ENCODE measurements at places on chromosomes 4 and X.

- DNase-seq, result no peak
Observed at GRCh38 chr4:143575331-143575730, 61.8 kb downstream of the SMARCA5 start.

DNA sequence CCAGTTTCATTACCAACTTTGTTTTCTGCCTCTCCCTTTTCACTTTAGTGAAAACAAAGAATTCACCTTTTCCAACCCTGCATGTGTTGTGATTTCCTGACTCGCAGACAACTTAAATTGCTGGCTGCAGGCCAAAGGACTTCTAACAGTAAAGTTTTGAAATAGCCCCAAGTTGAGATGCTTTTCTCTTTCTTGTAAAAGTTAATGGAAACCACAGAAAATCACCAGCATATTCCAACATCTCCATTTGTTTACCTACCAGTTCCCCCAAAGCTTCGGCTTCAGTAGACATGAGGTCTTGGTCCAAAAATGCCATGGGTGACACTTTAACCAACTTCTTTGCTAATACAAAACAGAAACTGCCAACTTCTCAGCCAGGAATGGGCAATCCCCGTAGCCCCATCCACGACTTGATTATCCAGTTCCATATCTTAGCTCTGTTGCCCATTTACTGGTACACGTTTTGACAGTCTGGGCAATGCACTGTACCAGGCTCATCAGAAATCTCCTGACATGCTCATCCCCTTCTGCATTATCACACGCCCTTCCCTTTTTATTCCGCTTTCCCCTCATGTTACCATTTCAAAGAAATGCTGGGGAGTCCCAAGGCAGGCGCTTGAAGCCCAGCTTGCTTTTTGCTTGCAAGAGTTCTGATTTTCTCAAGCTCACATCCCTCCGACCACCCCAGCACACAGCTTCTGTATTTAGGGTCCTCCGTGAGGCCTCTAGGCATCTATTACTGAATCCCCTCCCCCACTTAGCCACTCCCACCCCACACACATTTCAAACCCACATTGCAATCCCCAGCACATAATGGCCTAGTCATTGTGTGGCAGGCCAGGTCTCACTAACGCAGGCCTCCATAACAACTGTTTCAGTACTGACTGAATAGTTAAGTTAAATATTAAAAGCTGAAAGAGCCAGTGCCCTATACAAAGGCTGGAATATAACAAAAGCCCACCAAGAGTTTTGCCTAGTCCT is 137.9 kb upstream of the S100G start:
- no peak for DNase-seq

GRCh38 chrX:56782352-56782751 is 53.3 kb downstream of the NBDY start:
- DNase-seq, result no peak

DNA sequence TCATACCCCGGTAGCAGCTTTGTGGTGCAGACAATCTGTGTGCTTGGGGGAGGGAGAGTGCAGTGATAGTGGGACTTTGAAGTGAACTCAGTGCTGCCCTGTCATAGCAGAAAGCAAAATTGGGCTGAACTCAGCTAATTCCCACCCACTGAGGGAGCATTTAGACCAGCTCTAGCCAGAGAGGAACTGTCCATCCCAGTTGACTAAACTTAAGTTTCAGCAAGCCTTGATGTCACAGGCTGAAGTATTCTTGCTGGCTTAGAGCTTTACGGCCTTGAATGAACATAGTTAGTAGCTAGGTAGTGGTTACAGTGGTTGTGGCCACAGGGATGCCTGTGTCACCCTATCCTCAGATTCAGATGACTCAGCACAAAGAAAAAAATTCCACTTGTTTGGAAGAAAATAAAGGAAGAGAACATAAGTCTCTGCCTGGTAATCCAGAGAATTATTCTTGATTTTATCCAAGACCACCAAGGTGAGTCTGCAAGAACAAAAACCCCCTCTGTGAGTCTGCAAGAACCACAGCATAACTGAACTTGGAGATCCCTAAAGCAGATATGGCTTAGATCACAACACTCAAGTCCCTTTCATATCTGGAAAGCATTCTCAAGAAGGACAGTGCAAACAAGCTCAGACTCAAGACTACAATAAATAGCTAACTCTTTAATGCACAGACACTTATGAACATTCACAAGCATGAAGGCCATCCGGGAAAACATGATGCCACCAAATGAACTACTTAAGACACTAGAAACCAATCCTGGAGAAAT is 39.4 kb downstream of the ADH7 start:
- no peak for DNase-seq

DNA sequence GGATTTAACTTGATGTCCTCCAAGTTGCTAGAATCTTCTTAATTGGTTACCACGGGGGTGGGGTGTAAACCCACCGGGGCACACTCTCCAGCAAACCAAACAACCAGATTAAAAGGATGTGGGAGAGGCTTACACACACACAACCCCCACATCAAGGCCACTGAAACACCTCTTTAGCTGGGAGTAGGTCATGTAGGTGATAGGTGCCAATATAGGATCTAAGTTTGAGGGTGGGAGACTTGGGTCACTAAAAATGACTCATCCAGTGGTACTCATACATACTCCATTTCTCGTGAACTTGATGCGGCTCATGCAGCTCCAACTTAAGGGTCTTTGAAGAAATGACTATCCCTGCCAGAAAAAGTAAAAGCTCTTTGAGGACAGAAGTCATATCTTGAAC is 20.5 kb upstream of the CD40LG start:
- DNase-seq, result no peak

- DNase-seq, result no peak
Observed at GRCh38 chrX:124720532-124720931, 374.2 kb downstream of the SH2D1A start.

- DNase-seq, result no peak
Observed at GRCh38 chr4:163263606-163264005, 68.8 kb downstream of the NPY1R start.

GRCh38 chrX:119871245-119871598 is 311 bp downstream of the RNF113A start:
- no peak for DNase-seq

- DNase-seq, result peak; percentile 42
Observed at GRCh38 chr4:159227984-159228383, 125.1 kb downstream of the RAPGEF2 start.

DNA sequence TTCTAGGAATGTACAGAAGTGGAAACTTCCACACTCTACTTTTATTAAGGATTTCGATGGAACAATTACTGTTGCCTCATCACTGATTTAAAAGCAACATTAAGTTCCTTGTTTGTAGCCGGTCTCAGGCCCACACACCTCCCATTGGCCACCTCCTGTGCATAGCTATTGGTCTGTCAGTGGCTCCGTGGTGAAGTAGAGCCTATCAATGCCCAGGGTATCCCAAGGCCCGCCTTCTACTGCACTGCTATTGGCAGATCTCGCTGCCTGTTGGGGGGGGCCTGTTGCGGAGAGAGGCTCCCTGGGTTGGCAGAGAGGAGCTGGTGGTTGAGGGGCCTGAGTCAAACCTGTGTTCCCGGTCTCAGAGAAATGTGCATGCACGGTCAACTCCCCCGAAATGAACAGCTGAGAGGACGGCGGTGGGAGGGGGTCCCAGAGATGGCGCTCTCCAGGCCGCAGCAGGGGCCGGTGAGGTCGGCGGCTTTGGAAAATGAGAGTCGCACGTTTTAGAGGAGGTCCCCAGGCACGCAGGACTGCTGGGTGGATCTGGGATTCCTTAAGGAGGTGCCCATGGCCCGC is 4.9 kb upstream of the ARAF start:
- peak; percentile 73 for DNase-seq

GRCh38 chrX:53379747-53380146 is 42.7 kb downstream of the SMC1A start:
- DNase-seq, result no peak

- DNase-seq, result no peak
Observed at GRCh38 chr4:18292411-18292810, 270.9 kb upstream of the LCORL start.

DNA sequence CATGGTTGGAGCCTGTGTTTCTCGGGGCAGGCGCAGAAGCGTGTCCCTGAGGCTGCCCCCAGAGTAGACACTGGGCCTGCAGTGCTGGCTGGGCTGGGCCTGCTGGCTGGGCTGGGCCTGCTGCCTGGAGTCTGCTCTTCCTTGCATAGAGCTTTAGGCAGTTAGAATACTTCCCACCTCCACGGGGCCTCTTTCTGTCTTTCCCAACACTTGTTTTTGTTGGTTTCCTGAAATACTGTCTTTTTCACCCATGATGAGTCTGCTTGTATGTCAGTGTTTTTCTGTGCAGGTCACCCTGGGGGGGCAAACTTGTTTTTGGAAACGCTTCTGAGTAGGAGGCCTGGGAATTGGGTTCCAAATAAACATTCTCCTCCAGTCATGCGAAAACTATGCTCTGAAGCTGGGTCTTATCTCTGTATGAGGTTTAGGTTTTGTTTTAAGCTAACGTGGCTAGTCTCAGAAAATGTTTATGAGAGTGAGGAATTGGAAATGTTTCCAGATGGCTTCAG is 32.2 kb downstream of the TRMT44 start:
- DNase-seq, result peak; percentile 95

- no peak for DNase-seq
Observed at GRCh38 chr4:64497491-64497890, 88.2 kb upstream of the TECRL start.

- no peak for DNase-seq
Observed at GRCh38 chrX:20263474-20263873, 3.2 kb downstream of the RPS6KA3 start.

- DNase-seq, result no peak
Observed at GRCh38 chrX:24426921-24427746, 38.0 kb upstream of the PDK3 start.

- no peak for DNase-seq
Observed at GRCh38 chrX:45036161-45036560, 163.2 kb downstream of the KDM6A start.

DNA sequence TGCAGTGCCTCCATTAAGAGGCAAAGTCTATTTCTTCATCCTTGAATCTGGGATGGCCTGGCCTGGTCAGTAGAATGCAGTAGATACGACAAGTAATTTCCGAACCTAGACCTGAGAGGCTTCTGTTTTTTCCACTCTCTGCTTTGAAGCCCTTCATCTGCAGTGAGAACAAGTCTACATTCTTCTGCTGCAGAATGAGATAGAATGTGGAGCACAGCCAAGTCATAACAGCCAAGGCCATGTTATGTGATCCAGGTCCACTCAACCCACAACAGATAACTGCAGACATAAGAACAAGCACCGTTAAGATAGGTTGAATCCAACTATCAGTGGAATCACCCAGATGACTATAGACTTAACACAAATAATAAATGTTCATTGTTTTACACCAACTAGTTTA is 1297.7 kb downstream of the C4orf33 start:
- no peak for DNase-seq

DNA sequence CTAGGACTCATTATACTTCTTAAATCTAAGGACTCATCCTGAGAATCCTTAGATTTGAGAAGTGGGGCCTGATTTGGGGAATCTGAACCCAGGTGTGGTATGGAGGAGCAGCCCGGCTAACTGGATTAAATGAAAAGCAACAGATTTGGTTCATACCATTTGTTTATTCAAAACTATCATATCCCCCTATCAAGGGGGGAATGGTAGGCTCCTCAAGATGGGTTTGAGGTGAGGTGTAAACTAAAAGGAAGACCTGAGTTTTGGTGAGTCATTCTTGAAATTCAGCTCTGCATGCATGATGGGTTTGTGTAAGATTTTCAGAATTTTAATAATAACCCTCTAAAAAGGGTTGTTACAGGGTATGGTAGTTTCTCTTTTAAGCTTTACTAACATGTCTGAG is 53.4 kb downstream of the CASP6 start:
- no peak for DNase-seq

DNA sequence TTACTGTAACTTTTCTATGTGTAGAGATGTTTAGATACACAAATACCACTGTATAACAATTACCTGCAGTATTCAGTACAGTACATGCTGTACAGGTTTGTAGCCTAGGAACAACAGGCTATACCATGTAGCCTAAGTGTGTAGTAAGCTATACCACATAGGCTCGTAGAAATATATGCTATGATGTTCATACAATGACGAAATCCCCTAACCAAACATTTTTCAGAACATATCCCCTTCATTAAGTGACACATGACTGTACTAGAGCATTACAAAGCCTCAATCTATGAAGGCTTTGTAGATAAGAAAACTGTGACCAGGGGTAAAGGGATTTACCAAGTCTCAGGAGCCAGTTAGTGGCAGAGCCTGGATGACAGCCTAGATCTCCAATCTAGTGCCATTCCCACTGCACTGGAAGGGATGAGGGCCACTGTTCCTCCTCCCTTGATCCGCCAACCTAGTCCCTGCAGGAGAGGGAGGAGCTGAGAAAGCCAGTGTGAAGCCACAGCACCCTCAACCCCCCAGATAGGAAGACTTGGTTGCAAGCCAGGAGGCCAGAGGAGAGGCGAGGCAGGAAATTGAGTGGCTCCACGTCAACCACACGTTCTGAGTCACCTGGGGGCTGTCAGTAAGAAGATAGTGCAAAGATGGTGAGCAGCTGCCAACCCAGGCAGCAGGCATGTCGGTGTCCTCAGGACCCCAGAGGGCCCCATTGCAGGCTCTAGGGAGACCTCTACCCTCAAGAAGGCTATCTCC is 227.7 kb downstream of the BCOR start:
- DNase-seq, result no peak

DNA sequence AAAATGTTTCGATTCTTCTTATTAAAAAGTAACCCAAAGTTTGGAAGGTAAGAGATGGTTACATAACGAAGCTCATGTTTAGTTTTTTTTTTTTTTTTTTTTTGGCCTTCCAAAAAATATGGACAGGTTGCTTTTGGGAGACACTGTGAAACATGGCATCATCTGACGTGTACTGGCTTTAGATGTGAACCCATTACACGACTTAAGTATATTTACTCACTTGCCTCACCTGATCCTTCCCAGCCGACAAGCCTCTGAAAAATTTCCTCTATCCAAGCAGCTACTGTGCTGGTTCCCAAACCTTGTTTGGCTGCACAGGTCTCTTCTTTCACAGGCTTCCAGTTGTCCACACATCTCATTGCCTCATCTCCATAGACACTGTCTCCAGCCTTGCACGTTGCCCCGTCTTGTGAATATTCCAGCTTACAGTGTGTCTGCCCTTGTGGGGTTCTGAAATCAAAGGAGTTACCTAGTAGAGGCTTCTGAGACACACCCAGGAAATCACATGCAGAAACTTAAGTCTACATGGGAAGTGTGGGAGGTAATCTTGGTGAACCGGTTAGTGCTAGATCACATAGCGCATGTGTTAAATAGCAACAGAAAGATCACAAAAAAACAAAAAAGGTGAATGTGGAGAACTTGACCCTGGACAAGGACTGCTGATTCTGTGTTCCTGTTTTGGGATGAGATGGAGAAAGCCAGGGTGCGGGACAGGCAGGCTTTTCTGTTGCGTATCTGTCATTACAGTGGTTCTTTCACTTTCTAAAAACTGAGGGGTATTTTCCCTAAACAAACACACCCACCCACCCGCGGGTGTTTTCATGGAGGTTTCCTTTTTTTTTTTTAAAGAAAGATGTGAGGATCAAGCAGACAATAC is 328.6 kb downstream of the ARHGAP10 start:
- DNase-seq, result no peak

- DNase-seq, result no peak
Observed at GRCh38 chr4:39169426-39169825, 12.9 kb upstream of the WDR19 start.

DNA sequence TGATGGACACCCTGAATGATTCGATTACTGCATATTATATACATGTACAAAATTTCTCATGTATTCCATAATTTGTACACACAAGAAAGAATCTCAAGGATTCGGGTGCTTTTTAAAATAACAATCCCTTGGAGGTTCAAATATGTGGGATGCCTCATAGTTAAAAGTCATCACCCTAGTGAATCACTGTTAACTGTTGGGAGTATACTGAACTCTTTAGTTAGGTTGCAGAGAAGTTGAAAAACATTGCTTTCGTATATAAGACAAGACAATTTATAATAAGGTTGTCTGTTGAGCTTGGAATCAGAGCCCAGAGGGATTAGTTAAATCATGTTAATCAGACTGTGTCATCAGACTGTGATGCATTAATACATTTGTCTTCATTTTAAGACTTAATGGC is 15.6 kb downstream of the DCK start:
- no peak for DNase-seq
